ENCODE measurements at places on chromosomes 1 and 21.

GRCh38 chr21:28906841-28907240 is 85.8 kb downstream of the LTN1 start:
- DNase-seq, result no peak

- DNase-seq, result no peak
These were observed 61.2 kb downstream of the NRIP1 start for GRCh38 chr21:15003463-15004135.

DNA sequence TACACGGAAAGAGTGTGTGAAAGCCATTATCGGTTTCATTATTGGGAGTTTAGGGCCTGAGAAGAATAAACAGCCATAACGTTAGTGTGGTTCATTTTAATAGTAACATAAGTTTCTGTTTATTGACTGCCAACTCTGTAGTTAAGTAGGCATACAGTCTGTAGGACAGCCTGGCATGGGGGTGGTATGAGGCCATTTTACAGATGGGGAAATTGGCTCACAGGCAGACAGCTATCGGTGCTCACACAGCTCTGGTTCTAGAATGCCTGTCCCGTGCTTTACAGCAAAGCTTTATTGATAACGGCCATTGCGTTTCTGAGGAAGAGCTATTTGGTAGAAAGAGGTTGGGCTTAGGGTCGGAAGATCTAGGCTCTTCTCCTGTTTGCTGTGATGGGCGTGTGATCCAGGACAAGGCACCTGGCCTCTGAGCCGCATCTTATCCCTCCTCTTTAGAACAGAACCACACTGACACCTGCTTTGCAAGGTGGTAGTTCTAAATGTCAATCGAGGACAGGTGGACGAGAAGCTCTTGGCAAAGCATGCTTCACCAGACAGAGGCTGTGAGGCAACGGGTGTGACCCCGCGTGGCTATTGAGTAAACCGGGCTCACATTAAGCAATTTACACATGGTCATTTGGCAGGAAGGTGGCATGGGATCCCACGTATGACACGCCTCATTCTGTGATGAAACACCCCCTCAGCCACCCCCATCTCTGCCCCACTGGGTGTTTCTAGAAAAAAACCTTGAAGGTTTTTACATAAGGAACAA is 14.9 kb downstream of the ETS2 start:
- no peak for DNase-seq

- DNase-seq, result no peak
These were observed 9.6 kb downstream of the TENT5C start for GRCh38 chr1:117615474-117615873.

- DNase-seq, result peak; percentile 59
These were observed 12.7 kb downstream of the CSF1 start for GRCh38 chr1:109923131-109923945.

- DNase-seq, result no peak
These were observed 64.0 kb downstream of the PLPPR5 start for GRCh38 chr1:98940722-98941079.

DNA sequence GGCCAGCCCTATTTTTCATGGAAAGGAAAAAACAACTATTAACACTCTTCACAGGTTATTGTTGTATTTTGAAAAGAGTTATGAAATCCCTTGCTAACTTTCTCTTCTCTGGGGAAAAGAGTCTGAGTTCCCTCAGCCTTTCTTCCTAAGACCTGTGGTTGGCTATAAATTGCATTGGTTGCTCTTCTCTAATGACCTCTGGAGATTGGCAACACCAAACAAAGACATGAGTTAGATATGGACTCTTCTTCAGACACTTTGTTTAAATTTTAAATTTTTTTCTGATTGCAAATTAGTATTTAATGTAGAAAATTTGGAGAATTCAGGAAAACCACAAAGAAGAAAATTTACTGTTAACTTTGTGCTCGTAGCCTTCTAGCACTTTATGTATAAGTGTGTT is 275.7 kb downstream of the PBX1 start:
- DNase-seq, result no peak

DNA sequence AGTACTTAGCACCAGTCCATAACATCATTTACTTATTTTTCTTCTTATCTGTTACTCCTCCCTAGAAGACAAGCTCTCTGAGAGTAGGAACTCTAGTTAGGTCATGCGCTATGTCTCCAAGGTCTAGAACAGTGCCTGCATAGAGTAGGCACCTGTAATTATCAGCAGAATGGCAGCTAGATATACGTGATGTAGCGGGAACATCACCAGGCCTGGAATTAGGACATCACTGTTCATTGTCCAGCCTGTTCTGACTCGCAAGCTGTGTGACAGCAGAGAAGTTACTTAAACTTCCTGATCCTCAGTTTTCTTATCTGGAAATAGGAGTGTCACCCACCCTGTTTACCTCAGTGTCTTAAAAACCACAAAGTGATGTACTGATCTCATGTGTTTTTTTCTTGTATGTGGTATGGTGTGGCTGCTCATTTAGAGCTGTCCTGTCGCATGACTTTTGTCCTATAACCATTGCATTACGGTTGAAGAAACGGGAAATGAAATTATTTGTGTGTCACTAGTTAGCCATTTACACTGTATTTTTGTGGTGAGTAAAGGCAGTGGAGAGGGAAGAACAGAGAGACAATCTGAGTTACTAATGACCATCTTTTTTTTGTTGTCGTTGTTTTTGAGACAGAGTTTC is 37.1 kb upstream of the EXO1 start:
- DNase-seq, result no peak

- DNase-seq, result no peak
These were observed 322.1 kb downstream of the PAPPA2 start for GRCh38 chr1:176785056-176785455.

- DNase-seq, result no peak
These were observed 328.0 kb upstream of the B3GALT2 start for GRCh38 chr1:193514397-193514796.

- DNase-seq, result no peak
These were observed 95.3 kb upstream of the DPH5 start for GRCh38 chr1:101120868-101121267.

- no peak for DNase-seq
These were observed 11.8 kb upstream of the RNPC3 start for GRCh38 chr1:103513711-103514110.

- DNase-seq, result no peak
These were observed 173.9 kb downstream of the LTN1 start for GRCh38 chr21:28818663-28819278.

DNA sequence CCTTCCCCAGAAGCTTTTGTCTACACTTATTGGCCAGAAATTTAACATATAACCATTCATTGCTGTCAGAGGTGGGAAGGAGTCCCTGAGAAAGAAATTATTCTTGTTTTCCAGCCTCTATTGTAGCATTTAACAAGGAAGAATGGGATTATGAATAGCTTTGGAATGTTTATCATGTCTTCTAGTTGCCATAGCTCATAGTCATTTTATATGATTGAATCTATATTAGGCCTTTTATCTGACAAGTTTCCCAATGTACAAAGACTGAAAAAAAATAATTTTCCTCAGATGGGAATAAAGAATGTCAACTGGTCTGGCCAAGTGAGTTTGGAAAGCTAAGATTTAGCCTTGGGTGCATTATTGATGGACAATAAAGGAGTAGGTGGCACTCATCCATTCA is 28.3 kb downstream of the PTPRC start:
- no peak for DNase-seq
